ENCODE measurements at places on chromosomes 12 and 14.
A peak's percentile ranks its signal among the peaks of the same experiment; 100 is the strongest.

- no peak for DNase-seq
Observed at GRCh38 chr12:61111218-61111617, 1149.0 kb upstream of the USP15 start.

DNA sequence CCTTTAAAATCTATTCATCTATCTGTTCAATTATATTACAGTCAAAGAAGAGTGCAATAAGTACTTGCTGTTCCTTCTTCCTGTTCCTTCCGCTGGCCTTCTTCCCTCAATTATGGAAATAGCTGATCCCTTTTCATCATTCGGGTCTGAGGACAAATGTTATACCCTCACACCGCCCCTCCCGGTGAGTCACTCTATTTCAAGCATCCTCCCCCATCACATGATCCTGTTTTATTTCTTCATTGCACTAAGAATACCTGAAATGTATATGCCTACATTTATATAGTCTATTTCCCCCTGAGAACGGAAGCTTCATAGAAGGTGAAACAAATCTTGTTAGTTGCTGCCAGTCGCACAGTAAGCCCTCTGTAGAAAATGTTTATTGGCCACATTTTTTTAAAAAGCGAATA lies 2.5 kb downstream of the SLC38A1 start:
- DNase-seq: peak; percentile 23

GRCh38 chr14:22973217-22974032 lies 8.9 kb downstream of the AJUBA start:
- no peak for DNase-seq

DNA sequence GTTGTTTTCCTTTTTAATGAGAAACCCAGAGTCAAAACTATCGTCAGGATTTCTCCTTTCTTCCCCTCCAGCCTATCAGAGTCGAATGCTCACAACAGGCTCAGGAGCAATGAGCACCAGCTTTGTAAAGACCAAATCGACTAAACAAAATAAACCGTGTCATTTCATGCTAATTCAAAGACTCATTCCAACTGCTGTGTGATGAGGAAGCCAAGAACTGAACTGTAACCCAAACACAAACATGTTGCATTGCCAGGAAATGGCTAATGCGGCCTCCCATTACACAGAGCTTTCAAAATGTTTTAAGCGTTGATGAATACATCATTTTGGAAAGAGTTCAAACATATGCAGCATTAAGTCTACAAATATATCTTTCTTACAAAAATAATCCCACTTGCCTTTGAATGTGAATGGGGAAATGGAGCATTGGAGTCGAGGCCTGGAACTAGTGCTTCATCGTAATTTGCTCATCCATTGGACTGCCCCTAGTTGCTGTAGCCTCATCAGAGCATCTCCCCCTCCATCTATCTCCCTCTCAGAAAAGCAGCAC lies 349.5 kb downstream of the GXYLT1 start:
- DNase-seq: no peak

GRCh38 chr12:102833687-102834441 lies 83.2 kb downstream of the PAH start:
- no peak for DNase-seq

DNA sequence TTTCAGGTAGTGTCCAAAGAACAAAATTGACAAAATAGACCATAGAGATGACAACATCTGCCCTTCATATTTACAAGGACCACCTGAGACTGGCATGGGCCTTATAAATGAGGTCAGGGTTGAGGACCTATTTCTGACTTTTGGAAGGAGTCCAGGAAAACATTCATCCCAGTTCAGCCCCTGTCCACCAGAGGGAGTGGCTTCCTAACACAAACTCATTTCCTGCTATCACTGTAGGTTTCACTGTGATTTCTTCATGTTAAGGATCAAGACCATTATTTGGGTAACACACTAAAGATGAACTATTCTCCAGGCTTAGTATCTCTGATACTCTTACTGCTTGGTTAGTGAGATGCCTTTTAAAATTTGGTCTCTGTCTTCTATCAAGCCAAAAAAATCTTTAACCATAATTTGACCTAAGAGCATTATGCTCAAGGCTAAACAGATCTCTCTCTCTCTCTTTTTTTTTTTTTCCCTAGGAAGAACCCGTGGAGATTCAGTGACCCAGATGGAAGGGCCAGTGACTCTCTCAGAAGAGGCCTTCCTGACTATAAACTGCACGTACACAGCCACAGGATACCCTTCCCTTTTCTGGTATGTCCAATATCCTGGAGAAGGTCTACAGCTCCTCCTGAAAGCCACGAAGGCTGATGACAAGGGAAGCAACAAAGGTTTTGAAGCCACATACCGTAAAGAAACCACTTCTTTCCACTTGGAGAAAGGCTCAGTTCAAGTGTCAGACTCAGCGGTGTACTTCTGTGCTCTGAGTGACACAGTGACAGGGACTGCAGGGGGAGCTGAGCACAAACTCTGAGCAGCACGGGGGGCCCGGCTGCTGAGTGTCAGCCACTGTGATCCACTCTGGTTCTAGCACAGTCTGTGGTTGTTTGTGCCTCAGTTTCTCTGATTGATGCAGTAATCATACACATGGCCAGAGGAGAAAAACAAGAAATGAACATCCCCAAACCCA lies 267.6 kb upstream of the OR4E1 start:
- DNase-seq: no peak

- no peak for DNase-seq
Observed at GRCh38 chr12:88493636-88494035, 86.6 kb downstream of the KITLG start.

DNA sequence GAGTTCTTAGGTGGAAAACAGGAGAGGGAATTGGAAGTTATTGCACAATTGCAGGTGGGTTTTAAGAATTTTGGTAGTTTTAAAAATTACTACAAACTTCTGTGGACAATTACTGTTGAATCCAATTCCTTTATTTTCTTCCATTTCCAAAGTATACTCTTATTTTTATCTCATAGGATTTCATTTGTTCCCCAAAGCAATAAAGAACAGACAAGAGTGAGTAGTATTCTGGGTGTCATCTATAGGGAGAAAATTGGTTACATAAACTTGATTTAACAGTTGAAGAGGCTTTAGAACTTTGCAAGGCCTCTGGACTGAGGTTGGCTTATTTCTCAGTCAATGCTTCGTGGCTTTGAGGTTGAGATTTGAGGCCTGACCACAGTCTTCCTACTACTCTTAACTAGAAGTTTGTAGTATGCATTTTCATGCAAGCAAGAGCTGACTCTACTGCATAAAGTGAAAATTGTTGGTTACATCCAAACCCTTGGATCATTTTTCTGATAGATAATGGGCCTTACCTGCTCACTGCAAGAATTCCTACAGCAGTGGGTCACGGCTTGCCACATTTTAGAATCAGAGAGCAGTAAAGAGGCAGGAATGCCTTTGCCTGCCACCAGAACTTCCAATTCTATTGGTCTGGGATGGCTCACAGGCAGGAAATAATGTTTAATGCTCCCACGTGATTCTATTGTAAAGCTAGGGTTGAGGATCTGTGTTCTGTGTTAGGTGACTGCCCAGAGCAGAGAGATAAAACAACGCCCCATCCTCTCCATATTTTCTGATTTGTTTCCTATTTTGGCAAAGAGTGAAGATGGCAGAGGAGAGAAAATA lies 270.5 kb downstream of the TTC6 start:
- DNase-seq: no peak
